Foreskin keratinocyte (primary cell): ENCODE measurements at places on chromosomes 2 and 18. TPM values are rescaled to one million over a fixed set of nuclear protein-coding genes. Genes with fewer than 3 reads are reported as not detected.

Gene CAPN13
- total RNA-seq = not detected in 2 replicates

Gene ADD2
- 0.18 and 1.8 TPM in 2 replicates for total RNA-seq

Gene C1GALT1C1L
- total RNA-seq = 0.11 TPM in 1 of 2 replicates, not detected in the other

Gene RSAD2
- total RNA-seq = 2.3 and 4.4 TPM in 2 replicates
